ENCODE measurements at places on chromosomes 13 and 19.

GRCh38 chr13:56900549-56901279 is 240.0 kb upstream of the PRR20A start:
- no peak for DNase-seq

- no peak for DNase-seq
Measured at GRCh38 chr13:53042877-53043276, 14.3 kb downstream of the OLFM4 start.

DNA sequence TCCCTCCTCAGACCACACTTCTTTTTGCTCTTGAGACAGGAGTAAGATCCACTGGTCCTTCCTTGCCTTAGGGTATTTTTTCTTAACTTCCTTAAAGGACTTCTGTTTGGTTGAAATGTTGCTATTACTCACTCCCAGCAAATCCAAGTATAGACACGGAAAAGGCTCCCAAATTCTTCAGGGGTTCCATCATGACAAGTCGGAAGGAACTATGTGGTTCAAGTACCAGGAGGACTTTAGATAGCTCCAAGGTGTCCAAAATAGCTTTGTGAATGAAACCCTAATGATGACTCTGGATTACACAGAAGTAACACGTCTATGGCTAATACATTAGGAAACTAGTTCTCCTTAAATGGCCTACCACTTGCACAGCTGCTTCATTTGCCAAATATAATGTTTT is 238.7 kb downstream of the KCTD12 start:
- no peak for DNase-seq

- no peak for DNase-seq
Measured at GRCh38 chr19:17114414-17114831, 38.8 kb downstream of the MYO9B start.

GRCh38 chr13:21796066-21796465 is 125.2 kb downstream of the FGF9 start:
- no peak for DNase-seq

DNA sequence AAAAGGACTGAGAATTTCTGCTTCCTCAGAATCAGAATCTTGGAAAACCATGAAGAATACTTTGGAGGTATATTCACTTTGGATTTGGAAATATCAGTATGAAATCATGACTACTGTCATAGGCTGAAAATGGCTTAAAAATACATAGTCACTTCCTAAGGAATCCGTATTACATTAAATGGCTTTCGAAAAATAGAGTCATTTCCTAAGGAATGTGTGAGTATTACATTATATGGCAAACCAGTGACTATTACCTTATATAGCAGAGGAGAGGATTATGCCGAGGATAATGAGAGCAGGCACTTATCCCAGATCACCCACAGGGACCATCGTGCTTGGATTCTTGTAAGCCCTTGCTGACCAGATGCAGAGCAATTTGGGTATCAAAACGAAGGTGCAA is 1471.8 kb downstream of the EFNB2 start:
- no peak for DNase-seq

GRCh38 chr19:43966079-43966694 is 15.2 kb downstream of the ZNF221 start:
- no peak for DNase-seq

DNA sequence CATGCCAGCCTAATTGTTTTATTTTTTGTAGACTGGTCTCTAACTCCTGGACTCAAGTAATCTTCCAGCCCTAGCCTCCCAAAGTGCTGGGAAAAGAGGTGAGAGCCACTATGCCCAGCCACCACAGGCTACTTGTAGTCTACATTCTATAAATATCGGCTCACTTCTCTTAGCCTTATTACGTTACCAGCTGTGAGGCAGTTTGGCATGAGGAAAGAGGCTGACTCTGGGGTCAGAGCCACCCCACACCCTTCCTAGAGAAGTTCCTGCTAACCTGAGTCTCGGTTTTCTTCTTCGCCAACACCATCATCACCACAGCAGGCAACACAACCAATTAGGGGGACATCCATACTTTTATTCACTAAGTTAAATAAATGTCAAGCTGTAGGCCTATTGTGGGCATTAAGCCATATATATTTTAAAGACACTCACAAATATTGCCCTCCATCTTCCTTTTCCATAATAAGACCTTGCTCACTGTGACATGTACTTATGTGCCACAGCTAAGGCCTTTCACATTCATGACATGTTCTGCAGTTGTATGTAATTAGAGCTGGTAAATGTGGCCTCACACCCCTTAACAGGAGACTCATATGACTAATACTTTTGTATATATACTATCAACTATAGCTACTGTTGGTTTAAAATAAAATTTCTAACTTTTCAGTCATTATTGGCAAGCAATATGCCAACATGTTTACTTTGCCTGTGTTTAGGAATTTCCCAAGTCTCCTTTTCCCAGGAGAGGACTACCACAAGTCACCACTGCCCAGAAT is 5.7 kb downstream of the SLC25A30 start:
- DNase-seq: no peak

- no peak for DNase-seq
Measured at GRCh38 chr13:114081761-114082681, 50.4 kb downstream of the RASA3 start.

DNA sequence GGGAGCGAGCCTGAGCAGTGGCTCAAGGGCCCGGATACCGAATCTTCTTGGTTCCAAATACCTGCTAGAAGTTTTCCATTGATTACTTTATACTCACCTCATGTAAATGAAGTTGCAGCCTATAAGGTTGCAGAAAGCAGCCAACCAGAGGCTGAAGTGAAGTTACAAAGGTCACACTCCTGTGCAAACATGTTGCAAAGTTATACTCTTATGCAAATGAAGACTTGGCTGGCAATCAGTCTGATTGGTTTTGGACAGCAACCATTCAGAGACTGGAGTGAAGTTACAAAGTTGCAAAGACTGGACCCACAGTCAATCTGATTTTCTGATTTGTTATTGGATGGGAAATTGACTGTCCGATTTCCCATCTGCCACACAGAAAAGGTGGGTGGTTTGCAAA is 152.5 kb downstream of the GGACT start:
- DNase-seq: no peak

DNA sequence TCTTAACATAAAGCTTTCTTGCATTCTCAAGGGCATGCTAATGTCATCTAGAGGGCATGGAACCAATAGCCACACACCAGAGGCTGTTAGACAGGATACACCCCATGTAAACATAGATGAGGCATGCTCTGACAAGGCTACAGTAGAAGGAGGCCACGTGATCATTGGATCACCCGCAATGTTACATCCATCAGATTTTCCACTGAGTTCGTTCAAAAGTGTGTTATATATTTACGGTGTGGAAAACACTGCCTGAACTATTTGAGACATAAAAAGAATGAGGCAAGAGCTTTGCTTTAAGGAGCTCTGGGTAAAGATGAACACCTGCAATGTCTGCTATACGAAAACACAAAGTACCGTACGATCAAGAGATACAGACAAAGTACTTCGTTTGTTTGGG is 817.5 kb upstream of the SLC10A2 start:
- no peak for DNase-seq
